ENCODE measurements at places on chromosomes 3 and 15.

DNA sequence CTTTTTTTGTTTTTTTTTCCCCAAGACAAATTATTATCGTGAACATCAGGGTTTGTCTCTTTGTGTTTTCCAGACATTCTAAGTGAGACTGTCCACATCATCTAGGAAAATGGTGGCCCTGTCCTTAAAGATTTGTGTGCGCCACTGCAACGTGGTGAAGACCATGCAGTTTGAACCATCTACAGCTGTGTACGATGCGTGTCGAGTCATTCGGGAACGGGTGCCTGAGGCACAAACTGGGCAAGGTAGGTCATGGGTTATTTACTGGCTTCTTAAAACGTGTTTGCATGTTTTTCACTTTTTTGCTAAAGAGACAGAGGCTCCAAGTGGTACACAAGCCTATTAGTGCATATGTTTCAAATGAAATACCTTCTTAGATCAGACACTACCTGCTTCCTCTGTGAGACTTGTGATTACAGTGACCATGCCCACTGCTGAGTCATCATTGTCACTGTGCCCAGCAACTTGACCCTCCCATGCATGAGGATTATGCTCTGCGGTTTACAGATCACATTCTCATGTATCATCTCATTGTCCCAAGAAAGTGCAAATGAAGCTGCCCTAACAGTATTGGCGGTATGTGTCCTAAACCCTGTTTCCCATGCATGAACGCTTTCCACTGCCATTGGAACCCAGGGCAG is 395.2 kb upstream of the TPM1 start:
- H3K27me3 ChIP-seq = no peaks in the 10 kb centered on the region
- peaks cover 11% of the 10 kb centered on the region for H3K4me1 ChIP-seq
- H3K27ac ChIP-seq = no peak overlapping the region
- no peak overlapping the region for H3K4me3 ChIP-seq

- no peak overlapping the region for H3K27ac ChIP-seq
- no peak overlapping the region for H3K4me3 ChIP-seq
- no peak for DNase-seq
- no peaks in the 10 kb centered on the region for H3K4me1 ChIP-seq
These were observed 192.8 kb downstream of the CADM2 start for GRCh38 chr3:85151555-85151954.

- no peaks in the 10 kb centered on the region for H3K36me3 ChIP-seq
- H3K27me3 ChIP-seq = no peaks in the 10 kb centered on the region
- no peak overlapping the region for H3K4me3 ChIP-seq
- peaks cover 25% of the 10 kb centered on the region for H3K4me1 ChIP-seq
These were observed 156.6 kb upstream of the IL12A start for GRCh38 chr3:159832024-159832423.

DNA sequence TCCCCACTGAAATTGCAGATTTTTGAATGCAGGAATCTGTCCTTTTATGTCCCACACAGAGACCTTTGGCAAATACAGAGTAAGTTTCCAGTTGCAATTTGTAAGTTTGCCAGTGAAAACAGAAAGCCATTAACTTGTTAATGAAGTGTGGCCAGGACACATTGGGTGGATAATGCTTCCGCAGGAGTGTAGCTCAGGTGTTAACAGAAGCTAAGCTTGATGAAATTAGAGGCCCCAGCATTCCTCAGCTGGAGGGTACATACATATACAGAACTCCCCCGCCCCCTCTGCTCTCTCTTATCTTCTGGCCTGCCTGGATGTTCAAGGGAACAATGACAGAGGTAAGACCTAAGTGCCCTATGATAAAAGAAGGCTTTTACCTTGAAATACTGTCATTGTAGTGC is 8.1 kb upstream of the LRRC2 start:
- no peak overlapping the region for H3K4me3 ChIP-seq
- DNase-seq = no peak
- H3K36me3 ChIP-seq = no peaks in the 10 kb centered on the region
- no peak overlapping the region for H3K27ac ChIP-seq
- H3K4me1 ChIP-seq = no peaks in the 10 kb centered on the region
- no peaks in the 10 kb centered on the region for H3K27me3 ChIP-seq

- no peaks in the 10 kb centered on the region for H3K27me3 ChIP-seq
- DNase-seq = no peak
- 0 out of 2 replicates have a peak overlapping the region, but pooled peaks have one; percentile 7 for H3K27ac ChIP-seq
- H3K36me3 ChIP-seq = no peaks in the 10 kb centered on the region
- peaks cover 41% of the 10 kb centered on the region for H3K4me1 ChIP-seq
These were observed 11.4 kb upstream of the HEG1 start for GRCh38 chr3:125067225-125067624.

GRCh38 chr3:73558727-73559075 is 66.0 kb downstream of the PDZRN3 start:
- no peak for DNase-seq
- no peak overlapping the region for H3K4me3 ChIP-seq
- peaks cover 8% of the 10 kb centered on the region for H3K27me3 ChIP-seq
- H3K4me1 ChIP-seq = no peaks in the 10 kb centered on the region
- H3K27ac ChIP-seq = no peak overlapping the region

DNA sequence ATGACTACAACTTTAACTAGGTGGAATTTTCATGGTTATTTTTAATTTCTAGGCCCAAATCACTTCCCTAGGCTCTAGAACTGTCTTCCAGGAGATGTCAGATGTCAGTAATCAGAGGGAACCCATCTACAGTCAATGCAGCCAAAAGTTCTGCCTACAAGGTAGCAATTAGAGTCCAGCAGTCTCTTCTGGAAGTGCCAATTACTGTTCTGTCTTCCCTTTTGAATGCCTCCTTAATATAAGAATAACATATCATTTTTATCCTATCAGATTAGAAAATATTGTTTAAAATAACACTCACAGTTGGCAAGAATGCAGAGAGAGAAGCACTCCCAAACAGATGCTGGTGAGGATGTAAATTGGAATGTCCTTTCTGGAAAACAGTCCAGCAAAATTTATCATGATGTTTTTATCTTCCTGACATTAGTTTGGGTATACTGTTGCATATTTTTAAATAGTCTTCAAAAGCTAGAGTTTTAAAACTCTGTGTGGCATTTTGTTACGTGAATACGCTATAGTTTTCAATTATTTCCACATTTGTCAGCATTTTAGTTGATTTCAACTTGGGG is 543.7 kb downstream of the FHIT start:
- no peaks in the 10 kb centered on the region for H3K27me3 ChIP-seq
- no peak for DNase-seq
- no peaks in the 10 kb centered on the region for H3K4me1 ChIP-seq
- no peak overlapping the region for H3K4me3 ChIP-seq
- no peaks in the 10 kb centered on the region for H3K36me3 ChIP-seq
- H3K27ac ChIP-seq = no peak overlapping the region

DNA sequence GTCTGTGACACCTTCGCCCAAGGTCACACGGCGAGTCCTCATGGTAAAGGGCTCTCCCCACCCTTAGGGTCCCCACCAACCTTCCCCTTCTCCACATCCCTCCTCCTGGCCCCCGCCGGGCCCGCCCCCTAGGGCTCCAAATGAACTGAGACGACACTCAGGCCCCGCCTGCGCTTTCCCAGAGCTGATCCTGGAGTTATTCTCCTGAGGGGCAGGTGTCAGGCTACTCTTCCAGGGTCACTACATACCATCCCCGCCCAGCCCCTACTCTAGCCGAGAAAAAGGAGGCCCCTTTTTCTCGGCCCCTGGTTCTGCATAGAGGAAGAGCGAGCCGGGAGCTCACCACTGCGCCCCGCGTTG is 292 bp downstream of the USP4 start:
- H3K27ac ChIP-seq = peak overlapping the region; percentile 77
- H3K4me1 ChIP-seq = peaks cover 7% of the 10 kb centered on the region
- no peaks in the 10 kb centered on the region for H3K36me3 ChIP-seq
- no peaks in the 10 kb centered on the region for H3K27me3 ChIP-seq

- no peak for DNase-seq
- H3K27me3 ChIP-seq = no peaks in the 10 kb centered on the region
- no peak overlapping the region for H3K27ac ChIP-seq
- no peak overlapping the region for H3K4me3 ChIP-seq
- no peaks in the 10 kb centered on the region for H3K36me3 ChIP-seq
- peaks cover 13% of the 10 kb centered on the region for H3K4me1 ChIP-seq
These were observed 1.9 kb downstream of the PCOLCE2 start for GRCh38 chr3:142886940-142887339.

GRCh38 chr15:90959894-90960293 is 5.2 kb downstream of the RCCD1 start:
- H3K27ac ChIP-seq = no peak overlapping the region
- no peak overlapping the region for H3K4me3 ChIP-seq
- DNase-seq = no peak
- no peaks in the 10 kb centered on the region for H3K36me3 ChIP-seq
- no peaks in the 10 kb centered on the region for H3K27me3 ChIP-seq
- H3K4me1 ChIP-seq = peaks cover 10% of the 10 kb centered on the region

- no peak overlapping the region for H3K4me3 ChIP-seq
- H3K36me3 ChIP-seq = no peaks in the 10 kb centered on the region
- peak; percentile 66 for DNase-seq
- H3K27me3 ChIP-seq = no peaks in the 10 kb centered on the region
These were observed 38.6 kb downstream of the EHD4 start for GRCh38 chr15:41933771-41934170.

GRCh38 chr3:145429546-145429945 is 731.4 kb downstream of the PLOD2 start:
- no peak overlapping the region for H3K27ac ChIP-seq
- H3K4me3 ChIP-seq = no peak overlapping the region
- H3K27me3 ChIP-seq = no peaks in the 10 kb centered on the region
- H3K36me3 ChIP-seq = no peaks in the 10 kb centered on the region

DNA sequence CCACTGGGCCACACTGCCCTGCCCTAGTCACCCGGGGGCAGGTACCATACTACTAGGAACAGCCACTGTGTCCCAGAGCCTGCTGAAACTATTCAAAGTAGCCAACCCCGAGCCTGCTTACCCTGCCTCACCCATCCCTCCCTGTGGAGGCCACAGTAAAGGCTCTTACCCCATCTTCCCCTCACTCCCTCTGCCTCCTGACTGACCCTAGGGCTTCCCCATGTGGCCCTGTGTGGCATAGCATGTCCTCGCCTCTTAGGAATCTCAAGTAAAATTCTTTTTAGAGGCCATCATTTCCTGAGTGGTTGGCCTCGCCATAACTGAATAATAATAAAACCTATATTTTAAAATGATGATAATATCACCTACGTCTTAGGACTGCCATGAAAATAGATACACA is 112.2 kb upstream of the SLC6A11 start:
- H3K4me1 ChIP-seq = no peaks in the 10 kb centered on the region
- DNase-seq = no peak
- H3K27ac ChIP-seq = no peak overlapping the region
- H3K27me3 ChIP-seq = peaks cover 54% of the 10 kb centered on the region
- no peak overlapping the region for H3K4me3 ChIP-seq

GRCh38 chr3:52865994-52866393 is 31.2 kb upstream of the MUSTN1 start:
- no peak overlapping the region for H3K4me3 ChIP-seq
- H3K27ac ChIP-seq = no peak overlapping the region
- H3K27me3 ChIP-seq = no peaks in the 10 kb centered on the region
- H3K4me1 ChIP-seq = no peaks in the 10 kb centered on the region
- H3K36me3 ChIP-seq = no peaks in the 10 kb centered on the region
- no peak for DNase-seq

- no peaks in the 10 kb centered on the region for H3K36me3 ChIP-seq
- no peak overlapping the region for H3K27ac ChIP-seq
- H3K4me3 ChIP-seq = no peak overlapping the region
These were observed 202.2 kb downstream of the SSR3 start for GRCh38 chr3:156352728-156353127.

- peaks cover under 1% of the 10 kb centered on the region for H3K4me1 ChIP-seq
- no peak overlapping the region for H3K27ac ChIP-seq
- no peak overlapping the region for H3K4me3 ChIP-seq
- H3K36me3 ChIP-seq = no peaks in the 10 kb centered on the region
These were observed 52.5 kb downstream of the EOMES start for GRCh38 chr3:27669591-27669990.

- H3K36me3 ChIP-seq = no peaks in the 10 kb centered on the region
- H3K4me3 ChIP-seq = no peak overlapping the region
- no peaks in the 10 kb centered on the region for H3K27me3 ChIP-seq
- no peaks in the 10 kb centered on the region for H3K4me1 ChIP-seq
- H3K27ac ChIP-seq = no peak overlapping the region
- no peak for DNase-seq
These were observed 133.7 kb upstream of the POU1F1 start for GRCh38 chr3:87410110-87410509.

GRCh38 chr3:75242012-75242735 is 422.0 kb upstream of the FRG2C start:
- H3K36me3 ChIP-seq = no peaks in the 10 kb centered on the region
- DNase-seq = no peak

GRCh38 chr15:82852941-82853561 is 43.6 kb downstream of the WHAMM start:
- DNase-seq = no peak
- no peaks in the 10 kb centered on the region for H3K4me1 ChIP-seq
- no peak overlapping the region for H3K4me3 ChIP-seq
- H3K36me3 ChIP-seq = no peaks in the 10 kb centered on the region
- no peaks in the 10 kb centered on the region for H3K27me3 ChIP-seq

DNA sequence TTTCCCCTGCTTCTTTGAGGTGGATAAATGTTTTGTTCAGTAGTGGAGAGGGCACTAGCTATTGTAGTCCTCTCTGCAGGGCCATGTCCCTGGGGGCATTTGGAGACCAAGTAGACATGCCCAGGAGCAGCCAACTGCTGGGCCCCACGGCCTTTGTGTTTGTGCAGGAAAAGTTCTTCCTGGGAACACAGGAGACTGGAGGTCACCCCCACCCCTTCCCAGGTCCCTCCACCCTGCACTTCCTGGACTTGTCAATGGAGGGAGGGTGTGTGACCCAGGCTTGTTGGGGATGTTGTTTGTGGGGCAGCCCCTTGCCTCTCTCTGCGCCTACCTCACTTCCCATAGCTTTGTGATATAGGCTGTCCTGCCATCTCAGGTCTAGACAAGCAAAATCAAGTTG is 317.0 kb upstream of the LRRFIP2 start:
- no peak overlapping the region for H3K27ac ChIP-seq
- peaks cover 38% of the 10 kb centered on the region for H3K27me3 ChIP-seq
- H3K4me3 ChIP-seq = no peak overlapping the region
- no peak for DNase-seq
- no peaks in the 10 kb centered on the region for H3K4me1 ChIP-seq

DNA sequence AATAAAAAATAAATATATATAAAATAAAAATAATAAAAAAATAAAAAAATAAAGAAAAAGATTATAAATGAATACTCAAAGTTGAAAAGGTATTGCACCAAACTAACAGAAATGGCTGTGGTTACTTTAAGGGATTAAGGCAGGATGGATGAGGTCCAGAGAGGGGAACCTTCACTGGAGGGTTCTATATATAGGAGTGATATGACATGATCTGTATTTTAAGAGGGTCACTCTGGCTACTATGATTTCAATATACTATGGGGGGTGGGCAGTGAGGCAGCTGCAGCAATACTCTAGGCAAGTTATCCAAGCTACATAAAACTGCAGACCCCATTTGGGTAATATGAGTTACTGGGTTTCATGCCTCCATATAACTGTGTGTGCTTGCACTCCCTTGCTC is 24.6 kb downstream of the ACAD11 start:
- peaks cover 14% of the 10 kb centered on the region for H3K4me1 ChIP-seq
- H3K27me3 ChIP-seq = no peaks in the 10 kb centered on the region
- H3K27ac ChIP-seq = no peak overlapping the region
- H3K4me3 ChIP-seq = no peak overlapping the region
- H3K36me3 ChIP-seq = 0 out of 2 replicates have a peak, but pooled peaks cover 3% of the 10 kb centered on the region
- no peak for DNase-seq

GRCh38 chr15:38868326-38869114 is 303.9 kb upstream of the RASGRP1 start:
- H3K4me3 ChIP-seq = no peak overlapping the region
- H3K27me3 ChIP-seq = no peaks in the 10 kb centered on the region
- H3K4me1 ChIP-seq = peaks cover 7% of the 10 kb centered on the region
- peak overlapping the region; percentile 40 for H3K27ac ChIP-seq
- H3K36me3 ChIP-seq = no peaks in the 10 kb centered on the region
- peak; percentile 80 for DNase-seq

- H3K4me3 ChIP-seq = no peak overlapping the region
- H3K4me1 ChIP-seq = no peaks in the 10 kb centered on the region
- no peaks in the 10 kb centered on the region for H3K27me3 ChIP-seq
- no peaks in the 10 kb centered on the region for H3K36me3 ChIP-seq
- no peak overlapping the region for H3K27ac ChIP-seq
These were observed 115.0 kb upstream of the LRIG1 start for GRCh38 chr3:66615643-66616301.
